ENCODE measurements at places on chromosomes 13 and 19.

DNA sequence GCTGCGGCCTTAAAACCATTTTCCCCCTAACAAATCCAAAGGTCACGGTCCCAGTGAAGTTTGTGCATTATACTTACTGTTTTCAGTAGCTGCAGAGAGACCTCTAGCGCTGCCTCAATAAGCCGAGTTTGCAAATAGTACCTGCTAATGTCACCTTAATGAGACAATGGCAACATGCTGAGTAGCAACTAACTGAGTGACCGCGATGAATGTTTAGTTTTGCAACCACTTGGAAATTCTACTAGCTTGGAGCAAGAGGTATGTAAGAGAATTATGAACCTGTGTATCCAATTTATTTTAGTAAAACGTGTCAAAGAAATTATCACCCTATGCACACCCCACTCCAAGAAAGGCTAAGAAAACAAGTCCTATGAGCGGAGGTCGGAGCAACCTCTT lies 1.2 kb downstream of the KPNA3 start:
- no peak for DNase-seq

DNA sequence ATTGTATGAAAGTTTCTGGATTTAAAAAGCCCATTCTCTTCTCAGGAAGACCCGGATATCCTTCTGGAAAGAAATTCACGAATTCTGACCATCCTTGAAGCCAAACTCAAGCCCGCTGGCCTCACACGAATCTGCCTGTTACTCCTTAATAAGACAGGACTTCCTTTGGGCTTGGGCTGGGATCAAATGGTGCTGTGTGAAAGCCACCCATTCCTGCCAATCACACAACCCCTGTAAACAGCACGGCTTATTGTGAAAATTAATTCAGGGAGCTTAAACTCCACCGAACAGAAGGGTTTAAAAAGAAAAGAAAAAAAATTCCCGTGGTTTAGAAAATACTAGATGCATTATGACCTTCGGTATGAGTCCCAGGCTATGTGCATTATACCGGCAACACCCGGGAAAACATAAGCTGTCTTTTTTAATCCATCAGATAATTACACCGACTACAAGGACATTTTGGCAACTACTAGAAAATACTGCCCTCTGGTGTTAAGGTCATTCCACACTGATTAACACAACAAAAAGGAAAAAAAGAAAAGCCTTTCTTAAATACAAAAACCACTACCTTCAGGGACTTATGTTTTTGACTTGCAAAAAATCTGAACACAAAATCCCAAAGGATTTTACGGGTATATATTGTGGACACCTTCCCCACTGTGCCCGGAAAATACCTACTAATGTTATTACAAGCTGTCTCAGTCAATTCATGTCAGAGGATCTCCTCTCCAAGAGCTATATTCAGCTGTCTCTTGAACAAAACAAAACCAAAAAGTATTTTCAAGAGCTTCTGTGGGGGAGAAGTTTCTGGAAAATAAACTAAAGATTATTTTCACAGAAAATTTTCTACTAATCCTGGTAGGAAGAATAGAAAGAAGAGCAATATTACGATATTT lies 76.0 kb upstream of the LSM14A start:
- peak; percentile 57 for DNase-seq

- DNase-seq = no peak
Observed at GRCh38 chr19:10921199-10921909, 7.1 kb downstream of the YIPF2 start.

GRCh38 chr19:47156861-47157430 lies 26.3 kb downstream of the SAE1 start:
- DNase-seq = no peak

DNA sequence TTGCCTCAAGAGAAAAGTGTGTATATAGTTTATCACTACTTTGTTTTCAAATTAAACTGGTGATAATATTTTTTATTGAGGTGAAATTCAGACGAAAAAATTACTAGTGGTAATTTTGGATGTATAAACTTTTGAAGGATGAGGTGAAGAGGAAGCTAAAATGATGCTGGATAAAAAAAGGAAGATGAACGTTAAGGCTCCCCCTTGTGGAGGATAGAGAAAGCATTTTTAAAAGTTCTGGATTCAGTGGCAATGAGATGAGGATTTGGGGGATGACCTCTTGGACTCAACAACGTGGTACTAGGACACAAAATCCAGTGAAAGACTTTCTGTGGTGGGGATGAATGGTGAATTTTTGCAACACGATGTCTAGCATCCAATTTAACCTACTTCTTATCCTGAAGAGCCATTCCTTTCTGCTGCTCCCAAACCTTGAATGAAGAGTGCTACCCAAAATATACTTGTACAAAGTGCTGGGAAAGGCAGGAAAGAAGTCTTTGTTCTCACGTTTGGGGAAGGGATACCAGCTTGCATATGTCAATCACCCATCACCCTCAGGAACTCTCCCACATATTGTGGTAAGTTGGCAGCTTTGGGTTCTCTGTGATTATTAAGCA lies 7.3 kb upstream of the SIGLEC5 start:
- no peak for DNase-seq

- DNase-seq = no peak
Observed at GRCh38 chr13:93848247-93848646, 621.6 kb downstream of the GPC6 start.

DNA sequence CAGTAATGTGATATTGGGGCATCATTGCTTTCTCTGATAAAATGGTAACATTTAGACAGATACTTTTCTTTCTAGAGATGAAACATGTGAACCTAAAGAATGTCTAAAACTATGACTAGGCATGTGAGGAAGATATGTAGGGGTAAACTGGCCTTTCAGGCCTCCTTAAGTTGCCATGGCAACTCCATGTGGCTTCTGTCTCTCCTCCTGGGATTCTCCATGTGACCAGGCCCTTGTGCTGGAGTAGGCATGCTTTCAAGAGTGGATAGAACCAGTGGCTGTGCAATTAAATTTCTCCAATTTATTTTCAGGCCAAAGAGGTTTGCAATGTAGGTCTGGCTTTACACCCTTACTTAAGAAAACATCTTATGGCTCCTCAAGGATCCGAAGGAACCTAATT lies 130.8 kb downstream of the OLFM4 start:
- DNase-seq = no peak

GRCh38 chr13:103935117-103935516 lies 868.9 kb upstream of the SLC10A2 start:
- no peak for DNase-seq

GRCh38 chr13:40648040-40648439 lies 18.4 kb downstream of the FOXO1 start:
- DNase-seq = no peak

- DNase-seq = no peak
Observed at GRCh38 chr19:38513762-38514167, 80.3 kb downstream of the RYR1 start.

Measured in NCI-H345 (cell line).